GM23248 (cell line): ENCODE measurements at places on chromosomes 16 and 17. TPM values are rescaled to one million over a fixed set of nuclear protein-coding genes. Genes with fewer than 3 reads are reported as not detected.
A peak's percentile ranks its signal among the peaks of the same experiment; 100 is the strongest.

The PLA2G10 gene
- not detected in 2 replicates for total RNA-seq

The ABCC3 gene
- 28.3 and 32.0 TPM in 2 replicates for total RNA-seq

The CCL14 gene
- total RNA-seq = not detected in 2 replicates

The MEFV gene
- not detected in 2 replicates for total RNA-seq

The FAM117A gene
- 4.0 and 10.2 TPM in 2 replicates for total RNA-seq

The PIRT gene
- not detected in 2 replicates for total RNA-seq

GRCh38 chr16:67249178-67250044, 632 bp downstream of the SLC9A5 start:
- peak; percentile 45 for DNase-seq

DNA sequence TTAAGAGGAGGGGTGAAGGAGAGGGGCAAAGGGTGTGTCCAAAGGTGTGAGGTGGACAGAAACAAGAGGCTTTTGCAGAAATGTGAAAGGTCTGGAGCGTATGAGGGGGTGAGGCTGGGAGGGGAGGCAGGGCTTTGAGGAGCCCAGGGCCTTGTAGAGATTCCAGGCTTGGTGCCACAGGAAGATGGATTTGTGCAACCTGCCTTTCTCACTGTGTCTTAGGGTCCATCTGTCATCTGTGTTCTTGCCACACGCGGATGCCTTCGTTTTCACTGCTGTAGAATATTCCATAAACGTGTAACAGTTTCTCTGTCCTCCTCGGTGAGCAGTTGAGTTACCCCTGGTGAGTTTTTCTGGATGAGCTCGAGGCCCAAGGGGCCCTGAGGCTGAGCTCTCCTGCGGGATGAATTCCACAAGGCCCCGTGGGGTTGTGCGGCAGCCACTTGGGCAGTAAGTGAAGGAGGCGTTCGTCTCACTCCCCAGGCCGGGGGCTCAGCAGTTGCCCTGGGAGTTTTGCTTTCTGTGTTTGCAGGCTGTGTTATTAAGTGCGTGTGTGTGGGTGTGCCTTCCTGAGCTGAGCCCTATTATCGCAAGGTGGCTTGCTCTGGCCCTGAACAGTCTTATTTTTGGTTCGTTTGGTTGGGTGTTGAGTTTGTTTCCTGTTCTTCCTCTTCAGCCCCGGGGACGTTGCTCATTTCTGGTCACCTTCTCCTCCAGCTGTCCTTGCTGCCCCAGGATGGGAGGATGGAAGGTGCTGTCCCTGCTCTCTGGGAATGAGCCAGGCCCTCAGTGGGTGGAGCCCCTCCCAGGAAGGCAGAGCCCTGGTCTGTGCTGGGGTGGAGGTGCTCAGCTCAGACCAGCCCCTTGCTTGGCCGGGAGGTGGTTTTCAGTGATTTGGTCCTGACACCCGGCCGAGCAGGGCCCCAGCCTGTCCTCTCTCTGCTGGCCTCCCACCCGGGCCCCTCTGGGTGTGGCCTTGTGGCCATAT, 28.4 kb downstream of the BAIAP2 start:
- no peak for DNase-seq

GRCh38 chr17:73039282-73039681, 53.2 kb downstream of the SLC39A11 start:
- DNase-seq = no peak

- DNase-seq = peak; percentile 90
These were observed 43.4 kb downstream of the METTL16 start for GRCh38 chr17:2468270-2468669.

DNA sequence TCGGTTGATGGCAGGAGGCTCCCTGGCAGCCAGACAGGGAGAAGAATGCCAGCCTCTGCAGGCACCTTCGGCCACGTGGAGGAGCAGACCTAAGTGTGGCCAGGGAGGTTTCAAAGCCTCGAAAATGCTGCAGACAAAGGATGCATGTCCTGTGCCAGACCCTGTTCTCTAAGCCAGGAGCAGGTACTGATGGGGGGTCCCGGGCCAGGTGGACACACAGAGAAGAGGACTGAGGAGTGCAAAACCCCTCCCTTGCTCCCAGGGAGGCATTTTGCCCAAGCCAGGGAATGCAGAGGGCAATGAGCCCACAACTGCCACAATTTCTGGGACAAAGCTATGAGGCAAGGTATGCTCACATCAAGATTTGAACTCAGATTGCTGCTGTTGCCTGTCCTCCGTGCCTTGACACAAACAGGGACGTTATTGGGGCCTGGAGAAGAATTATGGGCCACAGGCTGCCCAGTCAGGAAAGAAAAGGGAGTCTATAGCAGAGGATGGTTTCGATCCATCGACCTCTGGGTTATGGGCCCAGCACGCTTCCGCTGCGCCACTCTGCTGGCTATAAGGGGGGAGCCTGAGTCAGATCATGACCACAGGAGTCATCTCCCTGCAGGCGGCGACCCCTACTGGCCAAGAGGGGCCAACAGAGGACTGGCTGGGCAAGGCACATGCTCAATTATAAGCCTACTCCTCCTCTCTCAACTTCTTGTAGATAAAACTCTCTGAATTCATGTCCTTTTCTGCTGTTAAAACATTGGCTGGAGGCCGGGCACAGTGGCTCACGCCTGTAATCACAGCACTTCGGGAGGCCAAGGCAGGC, 25.1 kb upstream of the FOXK2 start:
- peak; percentile 93 for DNase-seq

DNA sequence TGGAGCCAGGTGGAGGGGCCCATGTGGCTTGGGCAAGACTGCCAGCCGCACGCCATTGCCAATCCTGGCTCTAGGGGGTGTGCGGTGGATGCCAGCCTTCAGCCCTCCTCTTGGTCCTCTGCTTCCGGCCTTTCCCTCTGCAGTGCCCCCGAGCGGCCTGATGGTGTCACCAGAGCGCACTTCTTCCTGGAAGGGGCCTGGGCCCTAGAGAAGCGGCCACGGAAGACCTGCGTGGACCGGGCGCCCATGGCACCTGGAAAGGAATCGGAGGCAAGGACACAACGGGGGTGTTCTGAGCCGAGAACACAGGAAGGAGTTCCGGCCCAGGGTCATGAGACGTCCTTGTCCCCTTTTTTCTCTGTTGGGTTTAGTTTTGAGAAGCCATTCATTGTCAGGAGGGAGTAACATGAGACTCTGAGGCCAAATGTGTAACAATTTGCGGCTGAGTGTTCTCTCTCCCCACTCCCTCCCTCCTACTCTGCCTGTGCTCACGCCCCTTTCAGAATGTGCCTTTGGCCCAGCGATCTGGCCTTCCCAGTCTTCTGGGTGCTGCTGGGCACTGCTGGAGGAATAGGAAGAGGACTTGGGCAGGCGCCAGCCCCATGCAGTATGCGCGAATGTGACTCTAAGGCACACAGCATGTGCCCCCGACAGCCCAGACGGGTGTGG, 92.8 kb downstream of the IRX3 start:
- peak; percentile 88 for DNase-seq

DNA sequence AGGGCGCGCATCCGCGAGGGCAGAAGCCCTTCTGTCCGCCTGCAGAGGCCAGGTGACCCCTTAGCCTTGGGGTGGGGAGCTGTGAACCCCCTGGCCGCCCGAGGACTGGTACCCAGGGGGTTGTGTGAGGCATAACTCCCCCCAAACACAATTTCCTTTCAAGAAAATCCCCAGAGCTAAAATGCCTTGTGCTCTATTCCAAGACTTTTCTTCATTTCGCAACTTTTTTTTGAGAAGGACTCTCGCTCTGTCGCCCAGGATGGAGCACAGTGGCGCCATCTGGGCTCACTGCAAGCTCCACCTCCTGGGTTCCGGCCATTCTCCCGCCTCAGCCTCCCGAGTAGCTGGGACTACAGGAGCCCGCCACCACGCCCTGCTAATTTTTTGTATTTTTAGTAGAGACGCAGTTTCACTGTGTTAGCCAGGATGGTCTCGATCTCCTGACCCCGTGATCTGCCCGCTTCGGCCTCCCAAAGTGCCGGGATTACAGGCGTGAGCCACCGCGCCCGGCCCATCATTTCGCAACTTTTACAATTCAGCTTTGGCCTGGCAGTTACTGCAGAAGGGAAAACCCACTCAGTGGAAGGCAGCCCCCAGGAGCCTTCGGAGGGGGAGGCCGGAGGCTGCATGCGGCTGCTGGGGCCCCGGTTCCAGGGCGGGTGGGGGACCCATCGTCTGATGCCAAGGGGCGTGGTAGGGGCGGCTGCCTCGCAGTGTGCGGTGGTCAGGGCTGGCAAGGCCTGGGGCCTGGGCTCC, 963 bp upstream of the APRT start:
- peak; percentile 76 for DNase-seq

DNA sequence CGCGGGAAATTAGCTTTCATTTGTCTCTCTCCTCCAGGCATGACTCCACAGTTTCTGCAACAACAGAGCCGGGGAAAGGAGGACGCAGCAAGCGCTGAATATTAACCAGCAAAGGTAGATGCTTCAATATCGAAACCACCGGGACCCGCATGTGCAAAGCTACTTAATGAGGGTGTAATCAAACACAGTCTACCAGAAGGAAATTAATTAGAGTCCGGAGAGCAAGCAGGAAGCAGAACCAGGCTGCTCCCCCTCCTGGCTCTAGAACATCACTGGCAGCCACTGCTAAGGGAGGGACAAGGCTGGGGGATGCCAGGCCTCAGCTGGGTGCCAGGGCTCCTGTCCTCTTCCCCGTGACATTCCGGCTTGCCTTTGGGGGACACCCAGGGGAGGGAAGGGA, 21.7 kb downstream of the LRRC75A start:
- no peak for DNase-seq

DNA sequence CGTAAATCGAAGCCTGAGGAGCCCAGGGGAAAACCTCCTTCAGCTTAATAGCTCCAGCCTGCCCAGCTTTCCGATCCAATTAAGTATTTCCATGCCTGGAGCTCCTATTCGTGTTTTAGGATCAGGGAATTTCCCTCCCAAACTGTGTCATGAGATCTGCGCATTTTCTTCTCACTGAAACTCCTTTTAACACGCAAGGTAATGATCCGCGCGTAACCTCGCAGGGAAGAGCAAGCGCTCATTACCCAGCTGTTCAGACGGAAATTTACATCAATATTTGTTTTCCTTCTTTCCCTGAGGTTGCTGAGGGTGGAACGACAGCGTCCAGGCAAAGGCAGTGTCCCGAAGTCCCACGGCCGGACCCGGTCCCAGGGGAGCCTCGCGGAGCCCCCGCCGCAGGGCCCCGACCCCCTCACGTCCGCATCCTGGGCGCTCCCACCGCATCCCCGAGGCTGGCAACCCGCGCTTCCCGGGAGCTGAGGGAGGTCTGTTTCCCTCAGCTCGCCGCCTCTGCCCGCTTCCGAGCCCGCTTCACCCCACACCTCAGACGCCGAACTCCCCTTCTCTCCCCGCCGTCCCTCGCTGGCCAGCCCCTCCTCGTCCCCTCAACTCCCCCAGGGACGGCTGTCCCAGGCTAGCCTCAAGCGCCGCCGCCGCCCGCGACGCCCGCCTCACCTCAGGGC, 415 bp downstream of the ABCA5 start:
- DNase-seq = peak; percentile 65

GRCh38 chr17:77528516-77529327, 388.0 kb downstream of the SEC14L1 start:
- no peak for DNase-seq

- DNase-seq = no peak
These were observed 2.8 kb downstream of the IRX3 start for GRCh38 chr16:54283725-54284318.

- DNase-seq = no peak
These were observed 198 bp upstream of the SHISA9 start for GRCh38 chr16:12901204-12901596.

GRCh38 chr17:13346081-13346533, 255.6 kb downstream of the HS3ST3A1 start:
- DNase-seq = peak; percentile 97

DNA sequence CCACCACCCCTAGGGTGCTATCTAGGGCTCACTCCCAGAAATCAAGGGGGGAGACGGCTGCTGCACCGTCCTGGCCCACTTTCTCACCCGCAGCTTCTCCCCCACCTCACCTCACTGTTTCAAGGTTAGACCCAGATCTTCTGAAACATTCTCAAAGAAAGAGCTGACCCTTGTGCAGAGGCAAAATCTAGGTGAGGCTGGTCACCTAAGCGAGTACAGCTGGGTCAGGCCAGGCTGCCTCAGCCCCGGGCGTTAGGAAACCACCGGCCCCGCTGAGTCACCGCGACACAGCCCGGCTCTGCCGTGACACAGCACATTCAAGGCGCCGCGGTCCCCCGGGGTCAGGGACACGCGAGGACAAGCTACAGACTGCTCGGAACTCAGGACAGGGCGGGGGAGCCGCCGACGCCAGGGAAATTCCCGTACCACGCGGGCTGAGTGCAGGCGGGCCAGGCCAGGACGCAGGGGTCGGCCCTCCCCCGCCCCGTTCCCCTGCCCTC, 27.1 kb downstream of the GNPTG start:
- DNase-seq = peak; percentile 95

GRCh38 chr16:82509691-82510430, 116.9 kb upstream of the CDH13 start:
- peak; percentile 49 for DNase-seq

DNA sequence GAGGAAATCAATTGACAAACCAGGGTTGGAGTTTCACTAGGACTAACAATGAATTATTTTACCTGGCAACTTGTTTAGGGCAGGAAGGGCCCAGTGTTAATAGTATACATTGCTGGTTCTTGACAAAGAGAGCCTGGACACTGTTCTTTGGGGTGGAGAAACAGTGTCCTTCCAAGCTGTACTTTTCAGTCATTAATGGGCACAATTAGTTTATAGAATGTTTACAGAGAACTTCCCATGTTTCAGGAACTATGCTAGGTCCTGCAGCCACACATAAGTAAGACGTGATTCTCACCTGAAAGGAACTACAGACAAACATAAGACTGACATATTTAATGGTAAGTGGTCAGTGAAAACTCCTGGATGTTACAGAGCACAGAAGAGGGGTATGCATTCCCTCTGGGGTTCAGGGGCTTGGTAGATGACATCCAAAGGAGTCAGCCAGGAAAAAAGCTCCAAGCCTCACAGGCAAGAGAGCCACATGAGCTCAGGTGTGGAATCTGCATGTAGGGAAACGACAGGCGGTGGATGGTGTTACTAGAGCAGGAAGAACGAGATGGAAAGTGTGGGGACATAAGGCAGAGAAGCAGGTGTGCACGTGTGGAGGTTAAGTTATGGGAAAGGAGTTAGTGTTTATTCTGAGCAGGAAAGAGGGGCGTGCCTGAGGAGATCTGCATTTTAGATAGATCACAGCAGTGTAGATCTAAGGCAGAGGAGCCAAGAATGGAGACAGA, 3.8 kb upstream of the DYNLL2 start:
- no peak for DNase-seq

- no peak for DNase-seq
These were observed 1.5 kb downstream of the CD68 start for GRCh38 chr17:7580604-7581575.

DNA sequence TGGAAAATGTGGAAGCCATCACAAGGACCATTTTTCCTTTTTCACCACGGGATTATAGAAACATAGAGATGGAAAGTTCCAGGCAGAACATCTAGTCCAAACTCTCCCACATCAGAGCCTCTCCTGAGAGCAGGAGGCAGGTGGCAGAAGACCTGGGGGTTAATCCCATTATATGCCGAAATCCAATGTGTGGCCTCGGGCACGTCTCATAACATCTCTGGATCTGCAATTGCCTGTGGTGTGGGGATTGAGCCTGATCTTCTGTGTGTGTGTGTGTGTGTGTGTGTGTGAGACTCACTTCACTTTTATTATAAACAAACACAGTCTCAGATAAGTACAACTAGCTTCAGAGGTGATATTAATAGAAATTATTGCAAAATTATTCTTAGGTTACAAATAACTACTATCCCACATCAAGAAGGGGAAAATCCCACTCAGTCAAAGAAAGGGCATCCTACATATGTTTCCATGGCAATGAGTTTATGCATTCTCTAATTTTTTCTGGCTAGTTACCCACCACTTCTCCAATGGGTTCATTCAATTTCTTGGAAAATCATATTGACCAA, 199.1 kb downstream of the FOXL1 start:
- DNase-seq = peak; percentile 23

GRCh38 chr16:4688674-4689045, 4.7 kb upstream of the NUDT16L1 start:
- no peak for DNase-seq

- no peak for DNase-seq
These were observed 19.9 kb downstream of the LGALS3BP start for GRCh38 chr17:78959803-78960202.
